HT1080 (cell line): ENCODE measurements at places on chromosomes 7 and 10.

DNA sequence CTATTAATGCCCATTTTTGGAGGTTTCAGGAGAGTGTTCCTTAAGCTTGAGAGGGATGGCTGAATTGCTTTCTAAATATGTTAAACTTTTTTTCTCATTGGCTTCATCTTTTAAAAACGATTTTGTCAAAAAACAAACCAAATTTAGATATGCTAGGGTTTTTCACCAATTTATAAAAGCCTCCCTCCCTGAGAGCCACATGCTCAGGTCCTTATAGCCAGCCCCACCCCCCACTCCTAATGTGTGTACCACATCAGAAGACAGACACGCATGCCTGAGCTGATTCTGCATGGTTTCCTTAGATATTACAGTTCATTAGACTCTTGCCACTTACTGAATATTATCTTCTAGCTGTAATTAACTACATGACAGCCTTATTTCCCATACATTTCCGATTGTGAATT is 2.0 kb downstream of the CUL1 start:
- DNase-seq: no peak

DNA sequence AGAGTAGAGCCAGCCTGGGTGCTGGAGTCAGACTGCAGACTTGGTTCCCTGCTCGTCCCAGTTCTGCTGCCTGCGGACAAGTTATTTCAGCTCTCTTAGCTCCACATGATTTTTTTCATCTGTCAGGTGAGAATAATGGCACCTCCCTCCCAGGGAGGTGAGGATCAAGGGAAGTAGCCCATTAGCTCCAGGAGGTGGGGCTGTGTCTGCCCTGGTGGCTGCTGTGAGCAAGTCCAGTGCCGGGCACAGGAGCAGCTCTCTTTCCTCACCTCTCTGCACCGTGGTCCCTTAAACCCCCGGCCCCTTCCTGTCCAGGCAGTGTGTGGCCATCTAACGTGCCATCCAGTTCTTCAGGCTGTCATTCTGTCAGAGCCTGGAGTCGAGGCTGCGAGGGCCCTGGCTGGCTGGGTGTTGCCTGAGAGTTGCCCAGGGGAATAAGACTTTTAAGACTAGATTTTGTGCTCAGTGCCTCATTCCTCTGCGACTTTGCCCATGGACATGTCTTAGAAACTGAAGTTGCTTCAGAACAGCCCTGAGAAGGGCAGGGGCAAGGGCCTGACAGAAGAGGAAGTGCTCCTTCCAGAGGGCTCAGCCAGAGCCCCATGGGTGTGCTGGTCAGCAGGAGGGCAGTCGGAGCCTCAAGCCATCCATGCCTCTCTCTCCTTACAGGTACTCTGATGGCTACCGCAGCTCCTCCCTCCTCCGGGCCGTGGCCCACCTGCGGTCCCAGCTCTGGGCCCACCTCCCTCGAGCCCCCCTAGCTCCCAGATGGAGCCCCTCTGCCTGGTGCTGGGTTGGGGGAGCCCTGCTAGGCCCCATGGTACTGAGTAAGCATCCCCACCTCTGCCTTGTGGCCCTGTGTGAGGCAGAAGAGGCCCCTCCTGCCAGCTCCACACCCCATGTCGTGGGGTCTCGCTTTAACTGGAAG is 5.0 kb downstream of the ABCB8 start:
- no peak for DNase-seq

DNA sequence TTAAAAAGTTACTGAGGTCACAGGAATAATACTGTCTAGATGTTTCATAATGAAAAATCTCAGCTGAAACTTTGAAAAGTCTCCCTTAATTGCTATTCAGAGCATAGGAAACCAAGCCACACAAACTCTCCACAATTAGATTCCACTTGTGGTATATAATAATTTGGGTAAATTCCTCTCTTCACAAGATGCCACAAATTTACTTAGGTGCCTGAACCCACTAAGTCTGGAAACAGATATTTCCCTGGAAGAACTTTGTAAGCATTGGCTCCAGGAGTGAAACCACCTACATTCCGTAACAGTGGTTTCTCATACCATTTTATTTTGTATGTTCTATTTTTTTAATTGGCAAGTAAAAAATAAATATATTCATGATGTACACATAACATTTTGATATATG is 493.4 kb downstream of the SEMA3D start:
- no peak for DNase-seq

GRCh38 chr10:82826132-82826531 is 951.1 kb downstream of the NRG3 start:
- peak; percentile 41 for DNase-seq

DNA sequence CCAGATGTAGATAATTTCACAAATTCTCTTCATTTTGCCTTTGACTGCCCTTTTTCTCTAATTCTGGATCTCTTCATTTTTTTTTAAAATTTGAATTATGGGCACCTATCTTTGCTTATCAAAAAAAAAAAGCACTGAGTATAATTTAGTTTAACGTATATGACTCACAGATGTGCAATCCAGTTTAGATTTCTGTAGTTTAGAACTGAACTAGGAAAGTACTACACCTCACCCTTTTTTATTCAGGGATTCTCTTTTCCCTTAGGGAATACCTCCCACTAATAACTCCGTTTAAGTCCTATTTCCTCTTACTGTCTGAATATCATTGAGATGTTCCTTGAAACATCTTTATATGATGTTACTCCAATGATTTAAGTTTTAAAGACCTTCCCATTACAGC is 665.0 kb downstream of the MAGI2 start:
- no peak for DNase-seq

GRCh38 chr7:132485600-132486273 is 90.5 kb downstream of the PLXNA4 start:
- no peak for DNase-seq

DNA sequence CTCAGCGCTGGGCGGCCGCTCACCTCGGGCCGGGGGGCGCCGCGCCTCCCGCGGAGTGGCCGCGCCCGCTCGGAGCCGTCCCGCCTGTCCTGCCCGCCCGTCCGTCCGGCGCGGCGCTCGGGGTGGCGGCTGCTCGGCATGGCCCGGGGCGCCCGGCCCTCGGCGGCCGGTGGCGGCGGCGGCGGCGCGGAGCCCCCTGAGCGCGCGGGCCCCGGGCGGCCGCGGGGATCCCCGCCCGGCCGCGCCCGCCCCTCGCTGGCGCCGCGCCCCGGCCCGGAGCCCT is 338 bp downstream of the SDK1 start:
- no peak for DNase-seq

- DNase-seq: no peak
These were observed 701 bp upstream of the GBX1 start for GRCh38 chr7:151168003-151168786.

DNA sequence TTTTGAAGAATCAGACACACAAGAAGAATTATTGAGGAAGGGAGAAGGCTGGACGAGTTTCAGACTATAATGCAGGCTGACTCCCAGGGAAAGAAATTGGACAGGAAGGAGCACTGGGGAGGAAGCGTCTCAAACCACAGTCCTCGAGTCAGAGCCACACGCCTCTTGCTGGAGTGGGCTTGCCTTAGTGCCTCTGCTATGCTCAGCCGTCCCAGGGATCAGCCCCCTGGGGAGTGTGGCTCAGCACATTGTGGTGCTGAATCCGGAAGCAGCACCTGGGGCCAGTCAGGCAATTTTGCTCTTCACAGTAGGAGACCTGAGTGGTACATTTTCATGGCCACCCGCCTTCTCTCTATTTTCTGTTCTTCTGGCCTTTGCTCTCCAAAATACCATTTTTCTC is 67.4 kb upstream of the SLC35G1 start:
- peak; percentile 68 for DNase-seq

GRCh38 chr7:23467806-23468525 is 2.3 kb downstream of the IGF2BP3 start:
- no peak for DNase-seq

DNA sequence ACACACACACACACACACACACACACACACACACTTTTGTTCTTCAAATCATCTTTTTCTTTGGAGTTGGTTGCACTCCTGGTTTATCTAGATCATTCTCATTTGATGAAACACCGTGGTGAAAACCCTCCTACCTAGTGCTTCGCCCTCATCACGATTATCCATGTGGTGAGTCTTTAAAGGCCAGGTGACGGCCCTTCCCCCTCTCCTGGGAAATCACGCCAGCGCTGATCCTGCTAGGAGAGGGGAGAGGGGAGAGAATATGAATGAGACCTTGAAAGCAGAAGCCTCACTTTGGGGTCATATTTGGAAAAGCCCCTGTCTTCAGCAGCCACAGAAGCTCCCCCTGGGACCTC is 103.9 kb upstream of the LRRC4 start:
- DNase-seq: no peak

- DNase-seq: no peak
These were observed 121.8 kb downstream of the CUX1 start for GRCh38 chr7:101939136-101939695.

DNA sequence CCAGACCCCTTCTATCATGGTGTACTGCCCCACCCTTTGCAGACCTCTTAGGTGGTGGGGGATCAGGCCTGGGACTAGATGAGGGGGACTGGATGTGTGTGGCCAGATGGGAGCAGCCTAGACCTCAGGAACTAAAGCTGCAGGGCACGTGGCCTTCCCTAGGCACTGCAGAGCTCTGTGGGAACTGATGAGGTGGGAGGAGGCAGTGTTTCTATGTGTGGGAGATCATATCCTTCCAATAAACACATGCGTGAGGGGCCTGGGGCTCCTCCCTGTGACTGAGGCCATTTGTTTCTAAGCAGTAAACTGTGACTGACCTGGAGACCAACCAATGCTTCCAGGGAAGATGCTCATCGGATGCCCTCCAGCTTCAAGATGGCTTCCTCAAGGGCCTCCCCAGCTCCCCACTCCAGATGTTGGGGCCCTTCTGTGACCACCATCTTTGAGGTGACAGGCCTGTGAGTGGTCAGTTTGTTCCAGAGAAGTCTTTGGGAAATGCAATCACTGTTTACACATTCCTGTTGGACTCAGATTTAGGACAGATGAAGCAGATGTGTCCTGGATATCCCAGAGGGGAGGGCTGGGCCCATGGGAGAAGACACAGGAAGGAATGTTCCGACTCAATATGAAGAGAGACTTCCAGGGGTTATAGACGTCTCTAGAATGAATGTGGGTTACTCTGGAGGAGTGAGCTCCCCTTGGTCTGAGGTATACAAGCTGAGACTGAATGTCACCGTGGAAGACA is 23.6 kb upstream of the ZCCHC24 start:
- DNase-seq: no peak

GRCh38 chr7:11612737-11613136 is 219.3 kb downstream of the THSD7A start:
- DNase-seq: no peak

DNA sequence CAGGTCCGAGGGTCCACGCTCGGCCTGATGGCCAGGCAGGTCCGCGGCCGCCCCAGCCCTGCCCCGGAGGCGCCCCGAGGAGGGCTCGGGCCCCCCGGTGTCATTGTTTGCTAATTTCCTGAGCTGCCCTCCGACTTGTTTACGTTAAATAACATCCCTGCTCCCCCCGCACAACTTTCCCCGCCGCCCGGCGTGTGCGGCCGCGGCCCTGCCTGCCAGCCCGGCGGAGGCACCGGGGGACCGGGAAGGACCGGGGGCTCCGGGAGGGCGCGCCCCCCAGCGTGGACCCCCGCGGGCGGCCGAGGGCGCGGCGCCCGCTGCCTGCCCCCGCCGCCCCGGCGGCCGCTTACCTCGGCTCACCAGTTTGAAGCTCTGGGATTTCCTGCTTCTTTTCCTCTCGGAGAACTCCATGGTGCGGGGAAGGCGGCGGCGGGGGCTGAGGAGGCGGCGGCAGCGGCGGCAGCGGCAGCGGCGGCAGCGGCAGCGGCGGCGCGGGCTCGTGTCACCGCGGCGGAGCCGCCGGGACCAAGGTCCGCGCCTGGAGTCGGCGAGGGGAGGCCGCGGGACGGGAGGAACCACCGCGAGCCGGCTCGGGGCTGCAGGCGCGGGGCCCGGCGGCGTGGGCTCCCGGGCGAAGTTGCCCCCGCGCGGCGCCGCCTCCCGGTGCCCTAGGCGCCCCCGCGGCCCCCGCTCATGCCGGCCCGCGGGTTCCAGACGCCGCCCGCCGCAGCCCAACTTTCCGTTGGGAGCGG is 515 bp downstream of the BEND7 start:
- DNase-seq: no peak

GRCh38 chr7:143733876-143734275 is 23.6 kb downstream of the CTAGE6 start:
- DNase-seq: no peak

DNA sequence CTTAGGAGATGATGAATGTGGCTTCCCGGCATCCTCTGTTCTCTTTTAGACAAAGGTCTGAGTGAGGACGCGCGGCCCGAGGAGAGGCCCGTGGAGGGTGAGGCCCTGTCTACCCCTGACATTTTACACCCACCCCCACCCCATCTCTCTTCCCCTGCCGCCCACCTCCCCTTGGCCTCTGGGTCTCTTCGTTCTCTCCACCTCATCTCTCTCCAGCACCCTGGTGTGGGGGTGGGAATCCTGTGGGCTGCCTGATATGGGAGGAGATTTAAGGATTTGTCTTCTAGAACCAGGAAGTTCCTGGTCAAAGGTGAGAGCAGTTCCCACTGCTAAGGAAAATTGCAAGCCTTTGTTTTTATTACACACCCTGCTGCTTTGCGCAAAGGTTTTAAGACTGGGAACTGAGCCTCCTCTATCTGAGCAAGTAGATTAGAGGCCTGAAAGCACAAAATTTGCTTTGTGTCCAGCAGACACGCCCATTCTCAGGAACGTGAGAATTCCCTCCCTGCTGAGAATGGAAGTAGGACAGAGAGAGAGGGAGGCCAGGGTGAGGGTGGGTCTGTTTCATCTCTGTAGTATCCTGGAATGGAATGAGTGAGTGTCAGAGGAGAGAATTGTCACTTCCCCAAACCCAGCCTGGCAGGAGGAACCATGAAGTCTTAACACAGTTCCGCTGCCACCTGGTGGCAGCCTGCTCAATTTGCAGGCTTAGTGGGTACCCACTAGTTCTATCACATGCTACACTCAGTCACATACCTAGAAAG is 91.2 kb downstream of the GTF2IRD1 start:
- DNase-seq: peak; percentile 56

DNA sequence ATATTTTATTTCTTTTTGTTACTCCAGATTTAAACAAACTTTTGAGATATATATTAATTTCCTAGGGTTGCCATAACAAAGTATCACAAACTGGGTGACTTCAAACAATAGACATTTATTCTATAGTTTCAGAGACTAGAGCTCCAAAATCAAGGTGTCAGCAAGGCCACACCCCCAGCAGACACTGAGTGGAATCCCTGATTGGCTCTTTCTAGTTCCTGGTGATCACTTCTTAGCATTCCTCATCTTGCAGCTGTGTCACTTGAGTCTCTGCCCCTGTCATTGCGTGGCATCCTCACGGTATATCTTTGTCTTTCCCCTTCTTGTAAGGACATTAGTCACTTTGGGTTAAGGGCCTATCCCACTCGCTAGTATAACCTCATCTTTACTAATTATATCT is 7.6 kb upstream of the SLC26A3 start:
- no peak for DNase-seq

DNA sequence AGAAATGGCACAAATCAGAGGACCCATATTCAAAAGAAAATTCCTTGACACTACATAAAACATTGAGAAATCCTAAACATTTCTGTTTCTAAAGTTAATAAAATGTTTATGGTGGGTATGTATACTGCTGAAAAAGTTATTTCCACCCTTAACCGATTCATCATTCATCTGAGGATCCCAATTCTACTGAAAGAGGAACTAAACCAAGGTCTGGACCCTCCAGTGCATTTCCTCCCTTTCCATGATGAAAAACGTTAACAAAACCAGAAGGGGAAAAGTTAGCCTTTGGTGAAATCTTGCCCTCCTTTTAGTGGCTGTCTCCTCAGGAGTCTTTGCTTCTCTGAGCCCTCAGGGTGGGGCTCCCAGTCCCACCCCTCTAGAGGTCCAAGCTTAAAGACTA is 144.5 kb upstream of the ASAH2 start:
- DNase-seq: no peak
